ENCODE measurements at places on chromosomes 13 and 19.
A peak's percentile ranks its signal among the peaks of the same experiment; 100 is the strongest.

GRCh38 chr13:53901593-53901992 lies 873.0 kb downstream of the OLFM4 start:
- DNase-seq = no peak

DNA sequence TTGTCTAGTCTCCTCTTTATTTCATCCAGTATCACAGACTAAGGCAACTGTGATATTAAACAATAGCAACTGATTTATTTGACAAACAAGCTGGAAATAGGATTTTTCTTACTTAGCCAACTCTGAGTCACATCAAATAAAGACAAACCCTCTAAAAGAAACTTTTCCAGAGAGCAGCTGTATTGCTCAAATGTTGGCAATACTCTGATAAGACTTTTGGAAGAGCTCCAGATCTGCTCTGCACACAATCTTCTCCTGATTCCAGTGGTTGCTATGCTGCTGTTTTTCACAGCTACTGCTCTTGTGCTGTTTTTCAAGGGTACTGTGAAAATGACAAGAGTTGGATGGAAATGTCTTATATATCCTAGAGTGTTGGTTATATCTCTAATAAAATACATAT lies 1479.2 kb downstream of the SLITRK5 start:
- no peak for DNase-seq

DNA sequence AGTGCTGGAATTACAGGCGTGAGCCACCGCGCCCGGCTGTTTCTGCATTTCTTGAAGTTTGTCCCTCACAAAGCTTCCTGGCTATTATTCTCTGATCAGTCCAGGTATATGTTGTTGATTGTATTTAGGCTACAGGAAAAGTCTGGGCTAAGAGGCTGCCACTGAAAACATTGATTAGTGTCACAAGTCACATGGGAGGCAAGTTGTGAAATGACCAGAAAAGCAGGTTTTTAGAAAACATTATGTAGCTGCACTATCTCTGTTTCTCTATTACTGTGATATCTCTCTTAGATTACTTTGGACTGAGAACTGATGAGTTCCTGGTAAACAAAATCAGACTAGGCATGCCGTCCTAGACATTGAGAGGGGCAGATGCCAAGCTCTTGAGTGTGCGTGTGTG lies 16.0 kb upstream of the ZDHHC20 start:
- DNase-seq = no peak

DNA sequence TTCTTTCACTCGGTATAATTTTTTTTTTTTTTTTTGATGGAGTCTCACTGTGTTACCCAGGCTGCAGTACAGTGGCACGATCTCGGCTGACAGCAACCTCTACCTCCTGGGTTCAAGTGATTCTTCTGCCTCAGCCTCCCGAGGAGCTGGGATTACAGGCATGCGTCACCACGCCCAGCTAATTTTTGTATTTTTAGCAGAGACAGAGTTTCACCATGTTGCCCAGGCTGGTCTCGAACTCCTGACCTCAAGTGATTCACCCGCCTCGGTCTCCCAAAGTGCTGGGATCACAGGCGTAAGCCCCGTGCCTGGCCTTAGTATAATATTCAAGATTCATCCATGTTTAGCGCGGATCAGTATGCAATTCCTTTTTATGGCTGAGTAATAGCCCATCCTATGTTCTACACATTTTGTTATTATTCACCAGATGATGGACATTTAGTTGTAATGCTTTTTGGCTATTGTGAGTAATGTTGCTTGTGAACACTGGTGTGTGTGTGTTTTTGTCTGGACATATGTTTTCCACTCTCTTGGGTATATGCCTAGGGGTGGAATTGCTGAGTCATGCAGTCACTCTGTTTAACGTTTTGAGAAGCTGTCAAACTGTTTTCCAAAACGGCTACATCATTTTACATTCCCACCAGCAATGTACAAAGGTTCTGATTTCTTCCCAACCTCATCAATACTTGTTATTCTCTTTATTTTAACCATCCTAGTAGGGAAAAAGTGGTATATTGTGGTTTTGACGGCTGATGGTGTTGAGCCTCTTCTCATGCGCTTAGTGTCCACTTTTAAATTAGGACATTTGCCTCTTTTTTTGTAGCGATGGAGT lies 22.9 kb downstream of the PLEKHF1 start:
- DNase-seq = no peak

- peak; percentile 58 for DNase-seq
Measured at GRCh38 chr13:75357576-75358289, 124.2 kb downstream of the TBC1D4 start.

DNA sequence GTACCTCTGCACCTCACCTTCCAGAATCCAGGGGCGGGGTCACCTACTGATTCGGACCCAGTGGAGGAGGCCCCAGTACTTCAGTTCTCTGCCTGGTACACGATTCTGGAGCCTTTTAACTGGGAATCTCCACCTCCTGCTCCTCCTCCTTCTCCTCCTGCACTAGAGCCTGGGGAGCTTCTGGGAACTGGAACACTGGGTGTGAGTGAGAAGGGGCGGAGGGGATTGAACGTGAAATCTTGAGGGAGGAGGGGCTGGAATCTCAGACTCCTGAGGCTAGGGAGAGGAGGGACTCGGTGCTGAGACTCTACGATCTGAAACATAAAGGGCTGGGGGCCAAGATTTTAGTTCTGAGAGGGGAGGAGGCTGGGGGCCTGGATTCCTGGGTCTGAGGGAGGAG lies at the start of gene KLK8:
Gene KLK8 (minus strand): TSS at position 90 of the 400 bp plus-strand sequence. CDS start 437 bp downstream, outside the sequence.
- DNase-seq = no peak

GRCh38 chr13:37345869-37346268 lies 240.4 kb upstream of the CSNK1A1L start:
- no peak for DNase-seq

DNA sequence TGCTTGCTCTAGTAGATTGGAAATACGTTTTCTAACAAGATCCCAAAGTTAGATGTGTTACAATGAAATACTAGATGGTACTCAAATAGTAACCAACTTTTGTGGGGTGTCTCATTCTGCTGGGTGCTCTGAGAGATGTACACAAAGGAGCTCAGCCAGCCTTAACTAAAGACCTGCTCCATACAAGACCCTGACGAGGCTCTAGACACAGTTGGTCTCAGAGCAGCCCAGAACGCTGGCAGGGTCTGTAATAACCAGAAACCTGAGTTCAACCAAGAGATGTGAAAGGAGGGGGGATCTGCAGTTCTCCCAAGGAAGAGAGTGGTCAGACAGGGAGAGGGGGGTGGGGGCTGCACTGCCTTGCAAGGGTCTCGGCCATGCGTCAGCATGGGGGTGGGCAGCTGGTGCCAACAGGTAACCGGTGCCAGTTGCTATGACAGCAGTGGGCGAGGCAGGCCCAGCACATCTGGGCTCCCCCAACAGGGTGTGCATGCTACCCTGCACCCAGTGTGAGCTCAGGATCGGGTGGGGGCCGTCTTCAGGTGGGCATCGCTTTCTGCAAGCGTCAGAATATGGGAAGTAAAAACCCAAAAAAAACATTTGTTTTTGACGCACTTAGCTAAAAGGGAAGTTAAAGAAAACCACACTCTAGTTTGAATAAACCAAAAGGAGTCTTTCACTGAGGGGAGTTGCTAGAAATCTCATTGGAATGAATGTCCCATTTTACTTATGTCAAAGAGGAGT lies 68.0 kb upstream of the GPR183 start:
- no peak for DNase-seq

DNA sequence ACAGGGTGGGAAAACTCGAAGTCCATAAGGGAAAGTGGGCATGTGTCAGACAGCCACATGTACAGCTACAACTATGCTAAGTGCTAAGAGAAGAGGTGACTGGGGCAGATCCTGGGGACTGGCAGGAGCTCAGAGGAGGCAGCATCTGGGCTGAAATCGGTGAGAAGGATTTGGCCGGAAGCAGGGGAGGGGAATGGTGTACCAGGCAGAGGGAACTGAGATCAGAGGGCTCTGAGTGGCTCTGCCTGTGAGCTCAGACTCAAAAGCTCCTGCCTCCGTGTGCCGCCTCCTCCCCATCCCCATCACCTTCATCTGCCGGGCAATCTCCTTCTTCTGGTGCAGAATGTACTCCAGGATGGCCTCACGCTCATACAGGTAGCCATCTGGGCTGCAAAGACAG lies 21.8 kb downstream of the NOSIP start:
- no peak for DNase-seq

DNA sequence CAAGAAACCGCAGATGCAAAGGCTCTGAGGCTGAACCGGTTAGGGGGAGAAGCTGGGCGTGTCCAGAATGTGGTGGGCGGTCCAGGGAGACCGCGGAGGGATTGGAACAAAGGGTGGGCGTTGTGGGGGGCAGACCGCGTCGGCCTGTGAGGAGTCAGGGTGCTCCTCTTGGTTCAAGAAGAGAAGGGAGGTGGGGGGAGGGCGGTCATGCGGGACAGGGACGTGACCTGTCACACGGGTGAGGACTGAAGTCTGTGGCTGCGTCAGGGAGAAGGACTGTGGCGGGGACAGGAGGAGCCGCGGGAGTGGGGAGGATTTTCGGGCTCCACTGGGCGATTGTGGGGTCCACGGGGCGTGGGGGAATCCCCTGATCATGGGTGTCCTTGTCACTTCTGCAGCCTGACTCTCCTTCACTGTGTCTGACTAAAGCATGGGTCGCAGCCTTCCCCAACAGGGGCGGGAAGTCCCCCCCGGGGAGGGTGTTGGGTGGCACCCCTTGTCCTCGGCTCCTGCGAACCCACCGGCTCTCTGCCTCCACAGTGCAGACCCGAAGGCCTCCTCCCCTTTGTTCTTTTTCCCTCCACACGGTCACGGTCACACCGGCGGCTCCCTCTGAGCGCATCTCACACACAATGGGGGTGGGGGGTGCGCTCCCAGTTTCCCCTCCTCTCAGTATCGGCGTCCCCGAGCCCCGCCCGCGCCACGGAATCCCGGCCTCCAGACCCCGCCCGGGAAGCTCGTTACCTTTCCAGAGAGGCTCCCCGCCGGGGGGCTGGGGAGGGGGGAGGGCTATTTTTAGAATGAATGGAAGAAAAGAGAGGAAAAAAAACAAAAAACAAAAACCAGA lies 16.4 kb upstream of the KCNN1 start:
- DNase-seq = no peak

- no peak for DNase-seq
Measured at GRCh38 chr13:85626603-85627002, 172.6 kb downstream of the SLITRK6 start.

GRCh38 chr19:17784201-17785008 lies 10.5 kb upstream of the B3GNT3 start:
- DNase-seq = peak; percentile 67

DNA sequence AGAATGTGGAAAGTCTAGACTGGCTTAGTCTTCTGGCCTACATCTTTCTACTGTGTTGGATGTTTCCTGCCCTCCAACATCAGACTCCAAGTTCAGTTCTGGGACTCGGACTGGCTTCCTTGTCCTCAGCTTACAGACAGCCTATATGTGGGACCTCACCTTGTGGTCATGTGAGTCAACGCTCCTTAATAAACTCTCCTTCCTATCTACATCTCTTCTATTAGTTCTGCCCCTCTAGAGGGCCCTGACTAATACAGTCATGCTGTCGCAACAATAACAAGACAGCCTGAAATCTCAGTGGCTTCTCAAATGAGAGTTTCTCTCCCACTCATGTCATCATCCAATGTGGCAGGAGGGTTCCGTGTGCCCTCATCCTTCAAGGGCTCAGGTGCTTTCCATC lies 347.8 kb downstream of the MZT1 start:
- DNase-seq = no peak

DNA sequence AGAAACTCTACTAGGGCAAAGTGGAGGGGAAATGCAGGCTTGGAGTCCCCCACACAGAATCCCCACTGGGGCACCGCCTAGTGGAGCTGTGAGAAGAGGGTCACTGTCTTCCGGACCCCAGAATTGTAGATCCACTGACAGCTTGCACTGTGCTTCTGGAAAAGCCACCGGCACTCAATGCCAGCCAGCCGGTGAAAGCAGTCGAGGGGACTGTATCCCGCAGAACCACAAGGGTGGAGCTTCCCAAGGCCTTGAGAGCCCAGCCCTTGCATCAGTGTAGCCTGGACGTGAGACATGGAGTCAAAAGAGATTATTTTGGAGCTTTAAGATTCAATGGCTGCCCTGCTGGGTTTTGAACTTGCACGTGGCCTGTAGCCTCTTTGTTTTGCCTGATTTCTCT lies 47.2 kb upstream of the FAM124A start:
- DNase-seq = no peak

GRCh38 chr19:3945838-3946237 lies 13.0 kb downstream of the NMRK2 start:
- DNase-seq = no peak

DNA sequence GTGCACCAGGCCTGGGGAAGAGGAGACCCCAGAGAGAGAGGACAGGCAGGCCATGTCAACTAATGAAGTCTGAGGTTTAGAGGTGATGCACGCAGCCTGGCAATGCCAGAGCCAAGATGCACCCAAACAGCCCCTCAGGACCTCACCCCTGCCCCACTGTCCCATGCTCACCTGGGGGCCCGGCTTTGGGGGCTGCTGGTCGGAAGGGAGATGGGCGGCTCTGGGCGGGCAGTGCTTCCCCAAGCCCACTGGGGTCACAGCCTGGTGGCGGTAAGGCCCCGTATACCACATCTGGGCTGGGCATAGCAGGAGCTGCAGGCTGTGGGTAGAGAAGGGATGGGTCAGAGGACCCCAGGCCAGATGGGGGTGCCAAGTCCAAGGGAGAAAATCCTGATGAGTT lies 8.6 kb upstream of the TMEM161A start:
- DNase-seq = no peak

DNA sequence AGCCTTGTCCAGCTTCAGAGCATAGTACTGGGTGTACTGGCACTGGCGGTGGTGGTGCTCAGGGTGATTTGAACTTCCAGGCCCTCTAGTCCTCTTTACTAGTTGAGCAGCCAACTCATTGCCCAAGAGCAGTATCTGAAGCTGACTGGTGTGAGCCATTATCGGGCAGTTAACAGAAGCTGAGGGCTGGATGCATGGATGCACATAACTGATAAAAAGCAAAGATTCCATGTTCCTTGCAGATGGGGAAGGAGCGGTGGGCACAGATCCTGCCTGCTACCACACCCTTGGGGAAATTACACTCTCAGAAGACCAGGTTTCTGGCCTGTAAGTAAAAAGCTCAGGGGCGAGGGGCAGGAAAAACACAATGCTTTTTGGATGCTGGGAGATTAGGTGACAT lies 499.4 kb upstream of the ARGLU1 start:
- no peak for DNase-seq

DNA sequence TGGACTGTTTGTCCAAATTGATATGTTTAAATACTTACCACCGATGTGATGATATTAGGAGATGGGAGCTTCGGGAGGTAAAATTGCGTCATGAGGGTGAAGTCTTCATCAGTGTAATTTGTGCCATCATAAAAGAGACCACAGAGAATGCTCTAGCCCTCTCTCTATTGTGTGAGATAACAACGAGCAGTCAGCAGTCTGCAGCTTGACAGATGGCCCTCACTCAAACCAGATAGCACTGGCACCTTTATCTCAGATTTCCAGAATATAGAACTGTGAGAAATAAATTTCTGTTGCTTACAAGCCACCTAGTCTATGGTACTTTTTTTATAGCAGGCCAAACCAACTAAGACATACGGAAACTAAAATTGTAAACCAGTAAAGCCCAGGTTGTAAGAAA lies 1718.9 kb upstream of the MIR17HG start:
- no peak for DNase-seq

GRCh38 chr19:802498-803098 lies 5.3 kb downstream of the PTBP1 start:
- DNase-seq = no peak

- DNase-seq = no peak
Measured at GRCh38 chr19:17602872-17603510, 47.5 kb downstream of the COLGALT1 start.

- no peak for DNase-seq
Measured at GRCh38 chr13:111521030-111521429, 200.6 kb downstream of the TEX29 start.

GRCh38 chr13:32135056-32135390 lies 103.4 kb downstream of the FRY start:
- no peak for DNase-seq

All from hematopoietic multipotent progenitor cell treated with erythropoietin and hydrocortisone succinate and interleukin-3 and kit ligand, for 15 days (in vitro differentiated cells).